NCI-H187 (cell line): ENCODE measurements at places on chromosomes 5 and 9.

- DNase-seq = no peak
Observed at GRCh38 chr5:119405419-119405818, 46.9 kb upstream of the HSD17B4 start.

- DNase-seq = no peak
Observed at GRCh38 chr5:96384353-96384752, 48.7 kb downstream of the PCSK1 start.

DNA sequence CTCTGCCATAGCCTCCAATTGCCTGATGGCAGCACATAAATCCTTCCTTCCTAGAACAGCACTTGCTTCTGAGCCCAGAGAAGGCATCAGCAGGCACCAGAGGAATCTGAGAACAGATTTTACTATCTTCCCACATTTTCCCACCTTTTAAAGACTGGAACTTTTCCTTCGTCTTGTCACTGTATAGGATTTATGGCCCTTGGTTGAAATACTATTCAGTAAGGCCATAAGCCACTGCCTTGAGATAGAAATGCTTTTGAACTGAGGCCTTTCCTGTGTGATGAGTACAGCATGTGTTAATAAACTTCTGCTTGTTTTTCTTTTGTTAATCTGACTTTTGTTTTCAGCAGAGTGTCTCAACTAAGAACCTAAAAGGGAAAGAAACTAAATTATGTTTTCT, 84.3 kb downstream of the MRPS27 start:
- no peak for DNase-seq

DNA sequence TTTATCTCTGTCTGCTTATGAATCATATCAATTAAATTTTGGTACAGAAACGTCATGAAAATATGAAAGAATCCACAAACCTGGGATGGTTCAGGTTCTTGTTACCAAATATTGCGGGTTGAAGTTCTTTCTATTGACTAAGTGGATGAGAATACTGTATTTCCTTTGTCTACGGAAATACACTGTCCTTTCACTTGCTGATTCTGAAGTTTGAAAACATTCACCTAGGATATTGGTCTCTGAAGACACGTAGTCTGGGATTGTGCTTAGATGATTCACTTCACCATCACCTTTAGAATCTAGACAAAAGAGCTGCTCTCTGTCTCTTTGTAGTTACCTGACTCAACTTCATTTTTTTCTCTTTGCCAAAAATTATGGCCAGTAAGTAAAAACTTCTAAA, 222.4 kb downstream of the FBN2 start:
- DNase-seq = no peak

DNA sequence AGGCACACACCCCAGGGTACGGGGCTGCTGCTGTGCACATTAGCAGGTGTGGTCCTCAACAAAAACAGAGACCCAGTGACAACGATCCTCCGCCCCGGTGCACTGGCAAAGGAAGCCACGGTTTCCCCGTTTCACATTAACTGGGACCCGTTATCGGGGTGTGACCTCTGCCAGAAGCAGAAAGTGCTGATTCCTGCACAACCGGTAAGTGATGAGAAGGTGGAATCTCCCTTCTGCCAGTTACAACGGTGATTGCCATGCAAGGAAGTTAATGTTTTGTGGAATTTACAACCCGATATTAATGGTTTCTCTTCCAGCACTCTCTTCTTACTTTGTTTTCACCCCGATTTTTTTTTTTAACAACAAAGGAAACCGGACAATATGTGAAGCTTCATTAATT, 294.9 kb upstream of the IRX1 start:
- no peak for DNase-seq

GRCh38 chr5:106106384-106106783, 1564.4 kb downstream of the EFNA5 start:
- no peak for DNase-seq

GRCh38 chr9:116162241-116162781, 8.7 kb downstream of the PAPPA start:
- DNase-seq = no peak

GRCh38 chr5:75538211-75538610, 26.5 kb downstream of the POLK start:
- DNase-seq = no peak

- no peak for DNase-seq
Observed at GRCh38 chr5:3827624-3828023, 232.0 kb downstream of the IRX1 start.

- DNase-seq = no peak
Observed at GRCh38 chr5:91106842-91107511, 276.1 kb downstream of the ARRDC3 start.

DNA sequence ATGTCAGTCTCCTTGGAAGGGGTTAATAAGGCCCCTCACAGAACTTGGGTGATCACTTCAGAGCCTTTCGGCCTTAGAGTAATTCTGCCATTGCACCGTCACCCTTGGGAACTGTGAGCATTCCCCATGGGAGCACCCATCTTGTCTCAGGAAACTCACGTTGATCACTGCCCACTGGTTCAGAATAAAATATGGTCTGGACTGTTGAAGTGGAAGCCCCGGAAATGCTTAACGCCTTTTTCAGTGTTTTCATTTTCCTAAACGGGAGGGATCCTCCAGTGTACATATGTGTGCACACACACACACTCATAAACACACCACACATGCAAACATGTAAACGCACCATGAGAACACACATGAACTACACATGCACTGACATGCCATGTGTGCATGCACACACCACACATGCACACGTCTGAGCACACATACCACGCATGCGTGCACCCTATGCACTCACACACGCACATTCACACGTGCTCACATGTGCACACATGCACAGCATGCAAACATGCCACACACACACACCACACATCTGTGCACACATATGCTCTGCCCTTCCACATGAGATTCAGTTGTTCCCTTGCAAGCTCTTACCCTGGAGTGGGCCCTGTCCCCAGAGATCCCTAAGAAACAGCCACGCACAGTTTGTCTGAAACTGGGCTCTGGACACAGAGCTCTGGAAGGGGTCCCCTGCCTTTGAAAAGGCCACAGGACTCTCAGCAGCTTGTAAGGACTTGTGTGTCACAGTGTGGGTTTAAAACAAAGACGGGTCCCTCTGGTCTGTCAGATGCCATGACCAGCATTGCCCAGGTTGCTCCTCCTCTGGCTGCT, 17.0 kb downstream of the MRPL36 start:
- DNase-seq = no peak

GRCh38 chr9:134225816-134226215, 61.5 kb upstream of the RNU6ATAC start:
- DNase-seq = no peak

GRCh38 chr5:141691286-141691866, 9.3 kb upstream of the ARAP3 start:
- no peak for DNase-seq

DNA sequence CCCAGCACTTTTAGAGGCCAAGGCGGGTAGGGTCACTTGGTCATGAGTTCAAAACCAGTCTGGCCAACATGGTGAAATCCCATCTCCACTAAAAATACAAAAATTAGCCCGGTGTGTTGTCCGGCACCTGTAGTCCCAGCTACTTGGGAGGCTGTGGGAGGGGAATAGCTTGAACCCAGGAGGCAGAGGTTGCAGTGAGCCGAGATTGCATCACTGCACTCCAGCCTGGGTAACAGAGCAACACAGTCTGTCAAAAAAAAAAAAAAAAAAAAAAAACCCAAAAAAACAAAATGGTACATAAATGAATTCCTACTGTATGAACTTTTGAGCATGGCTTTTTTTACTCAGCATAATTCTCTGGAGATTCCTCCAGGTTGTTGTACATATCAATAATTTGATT, 37.6 kb upstream of the PCAT7 start:
- no peak for DNase-seq

DNA sequence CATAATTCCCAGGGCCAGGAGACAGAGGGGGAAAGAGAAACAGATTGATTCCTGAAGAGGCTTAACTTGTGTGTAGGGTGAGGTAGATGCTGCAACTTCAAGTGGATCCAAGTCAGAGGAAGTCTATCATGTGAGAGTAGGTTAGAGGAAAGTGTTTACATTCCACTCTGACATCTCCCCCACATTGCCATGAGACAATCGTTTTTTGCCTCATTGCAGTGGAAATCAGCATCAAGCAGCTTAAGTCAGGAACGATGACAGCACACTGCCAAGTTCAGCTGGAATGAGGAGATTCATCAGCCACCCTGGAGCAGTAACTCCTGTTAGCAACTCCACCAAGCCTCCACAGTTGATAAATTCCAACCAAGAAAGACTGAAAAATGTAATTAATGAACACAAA, 689.7 kb upstream of the MEF2C start:
- DNase-seq = no peak

GRCh38 chr5:75566710-75567309, 44.4 kb upstream of the ANKDD1B start:
- no peak for DNase-seq

GRCh38 chr5:36854402-36855140, 22.0 kb upstream of the NIPBL start:
- DNase-seq = no peak

DNA sequence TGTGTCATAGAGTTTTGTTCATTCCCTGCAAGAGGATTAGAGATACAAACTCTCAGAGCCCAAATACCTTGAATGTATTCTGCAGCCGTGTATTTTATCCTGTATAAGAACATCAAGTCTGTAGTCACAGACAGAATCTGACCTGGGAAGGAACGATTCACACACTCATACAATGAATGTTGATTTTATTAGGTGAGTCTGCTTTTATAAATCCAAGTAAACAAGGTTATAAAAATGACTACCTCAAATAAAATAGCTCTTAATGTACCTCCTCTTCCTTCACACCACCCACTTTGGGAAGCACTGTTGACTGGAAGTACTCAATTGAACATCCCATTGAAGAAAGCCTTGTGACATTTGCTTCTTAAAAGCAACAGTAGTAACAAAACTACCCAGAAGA, 11.9 kb downstream of the SLC46A2 start:
- DNase-seq = no peak

DNA sequence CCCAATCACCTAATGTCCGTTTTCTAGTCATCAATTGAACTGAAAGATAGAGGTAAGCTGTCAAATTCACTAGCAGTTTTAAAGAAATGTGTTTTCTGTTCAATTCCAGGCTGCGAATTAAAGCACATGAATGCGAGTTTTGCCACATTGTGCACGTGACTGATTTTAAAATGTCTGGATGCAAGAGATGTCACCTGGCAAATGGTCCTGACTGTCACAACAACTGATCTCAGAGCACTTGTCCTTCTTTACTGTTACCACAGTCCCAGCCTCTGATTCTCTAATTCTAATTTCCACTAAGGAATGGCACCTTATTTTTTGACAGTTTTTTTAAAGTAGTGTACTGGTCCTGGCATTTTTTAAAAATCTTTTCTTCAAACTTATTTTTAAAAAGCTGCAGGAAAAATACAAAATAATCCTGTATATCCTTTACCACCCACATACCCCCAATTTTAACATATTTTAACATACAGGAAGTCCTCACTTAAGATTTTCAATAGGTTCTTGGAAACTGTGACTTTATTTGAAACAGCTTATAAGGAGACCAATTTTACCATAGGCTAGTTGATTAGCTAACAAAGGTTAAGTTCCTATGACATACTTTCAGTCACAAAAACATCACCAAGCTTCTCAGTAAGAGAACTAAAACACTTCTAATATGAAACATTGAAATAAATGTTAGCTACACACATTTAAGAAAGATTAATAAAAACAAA, 1364.3 kb downstream of the EFNA5 start:
- no peak for DNase-seq

DNA sequence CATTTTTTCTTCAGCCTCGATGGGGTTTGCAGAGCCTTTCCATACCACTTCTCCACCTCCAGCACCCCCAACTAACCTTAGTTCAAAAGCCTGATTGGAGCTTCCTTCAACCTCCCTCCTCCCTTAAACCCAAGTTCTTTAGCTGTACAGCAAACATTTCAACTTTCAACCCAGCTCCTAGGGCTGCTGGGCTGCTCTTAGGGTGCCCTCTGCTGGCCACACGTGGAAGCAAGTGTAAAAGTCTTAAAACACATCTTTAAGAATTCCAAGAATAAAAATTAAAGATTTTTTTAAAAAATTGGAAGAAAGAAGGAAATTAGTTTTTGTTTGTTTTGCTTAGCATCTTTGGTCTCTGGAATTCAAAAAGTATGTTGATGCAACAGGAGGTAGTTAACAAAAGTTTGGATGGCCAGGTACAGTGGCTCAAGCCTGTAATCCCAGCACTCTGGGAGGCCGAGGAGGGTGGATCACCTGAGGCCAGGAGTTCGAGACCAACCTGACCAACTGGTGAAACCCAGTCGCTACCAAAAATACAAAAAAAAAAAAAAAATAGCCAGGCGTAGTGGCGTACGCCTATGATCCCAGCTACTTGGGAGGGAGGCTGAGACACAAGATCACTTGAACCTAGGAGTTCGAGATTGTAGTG, 15.5 kb upstream of the HSD17B3 start:
- no peak for DNase-seq

GRCh38 chr5:16981700-16982099, 45.6 kb upstream of the MYO10 start:
- DNase-seq = no peak

- DNase-seq = no peak
Observed at GRCh38 chr9:98438666-98439065, 183.2 kb upstream of the TBC1D2 start.

DNA sequence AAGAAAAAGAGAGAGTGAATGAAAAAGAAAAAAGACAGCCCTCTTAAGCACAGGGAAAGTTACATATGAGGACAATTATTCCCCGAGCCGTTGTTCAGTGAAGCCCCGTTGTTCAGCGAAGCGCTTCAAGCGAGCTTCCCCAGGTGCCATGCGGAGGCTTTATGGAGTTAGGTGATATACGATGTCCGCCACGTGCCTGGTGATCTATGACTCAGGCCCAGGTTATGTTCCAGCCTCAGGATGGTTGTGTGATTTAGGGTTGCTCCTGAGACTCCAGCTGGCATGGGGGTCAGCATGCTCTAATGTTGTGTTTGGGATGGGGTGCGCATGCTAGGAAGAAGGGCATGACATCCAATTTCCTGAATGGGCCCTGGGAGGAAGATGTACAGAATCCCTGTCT, 365.6 kb downstream of the CDK5RAP2 start:
- no peak for DNase-seq

GRCh38 chr9:128275198-128276007, at the start of gene GOLGA2:
Gene GOLGA2 (minus strand): TSS chr9:128276007. CDS start chr9:128275976, 31 bp downstream.
- DNase-seq = no peak

DNA sequence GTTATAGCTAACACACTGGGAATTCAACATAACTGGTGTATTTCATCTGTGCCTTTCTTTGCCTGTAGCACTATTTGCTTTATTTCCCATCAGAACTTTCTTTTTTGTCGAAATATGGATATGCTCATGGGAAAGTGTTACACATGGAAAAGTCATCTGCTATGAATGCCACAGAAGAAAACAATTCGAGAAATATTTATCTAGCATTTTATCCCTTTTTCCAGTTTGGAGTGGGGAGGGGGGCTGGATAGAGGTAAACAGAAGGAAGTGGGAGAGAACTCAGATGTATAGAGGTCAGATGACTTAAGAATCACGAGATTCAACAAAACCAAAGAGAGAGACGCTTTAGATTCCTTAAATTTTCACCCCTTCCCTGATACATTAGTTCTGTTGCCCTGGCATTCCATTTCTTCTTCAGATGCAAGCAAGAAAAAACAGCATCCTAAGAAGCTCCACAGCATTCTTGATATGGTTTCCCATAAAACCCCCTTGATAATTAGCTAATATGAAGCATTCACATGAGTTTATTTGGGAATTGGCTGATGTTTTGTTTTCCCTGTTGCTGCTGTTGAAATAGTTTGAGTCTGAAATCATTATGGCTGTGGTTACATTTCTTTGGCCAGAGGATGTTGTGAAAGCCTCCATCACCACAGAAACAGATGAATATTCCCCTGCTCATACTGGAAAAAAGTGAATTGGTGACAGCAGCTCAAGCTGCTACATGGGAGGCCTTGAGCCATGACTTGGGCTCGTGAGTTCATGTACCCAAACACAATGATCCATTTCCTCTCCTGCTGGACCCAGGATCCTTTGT, 335.8 kb upstream of the DAB2 start:
- DNase-seq = no peak
